Stimulated activated CD8-positive, alpha-beta memory T cell treated with anti-CD3 and anti-CD28 coated beads, Interleukin-4, amount 100 ng/mL, for 1 hour (primary cell): ENCODE measurements at places on chromosomes 12 and 14.
A peak's percentile ranks its signal among the peaks of the same experiment; 100 is the strongest.

- DNase-seq, result no peak
Observed at GRCh38 chr14:28603606-28604005, 163.0 kb upstream of the FOXG1 start.

DNA sequence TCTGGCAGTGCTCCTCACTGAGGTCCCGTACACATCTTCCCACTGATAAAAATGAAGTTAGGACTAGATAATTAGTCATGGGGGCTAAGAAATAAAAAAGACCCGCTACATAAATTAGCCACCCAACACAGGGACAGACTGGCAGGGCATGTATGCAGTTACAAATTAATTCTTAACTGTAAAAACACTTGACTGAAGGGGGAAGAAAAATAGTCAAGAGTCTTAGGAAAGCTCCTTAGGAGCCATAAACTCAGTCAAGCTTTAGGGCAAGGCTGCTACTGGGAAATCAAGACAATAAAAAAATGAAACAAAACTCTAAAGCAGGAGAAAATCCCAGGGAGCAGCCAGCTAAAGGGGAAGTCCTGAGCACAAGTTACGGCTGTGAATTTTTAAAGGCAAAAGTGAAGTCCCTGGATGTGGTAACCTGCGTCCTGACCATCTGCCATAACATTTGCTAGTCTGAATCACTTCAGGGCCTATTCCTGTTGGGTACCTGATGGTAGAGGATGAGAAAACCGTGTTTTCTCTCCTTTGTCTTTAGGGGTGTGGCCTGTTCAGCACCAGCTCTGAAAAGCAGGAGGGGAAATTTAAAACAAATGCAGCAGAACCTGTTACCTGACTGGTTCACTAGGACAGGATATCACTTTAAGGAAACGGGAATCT, 7.5 kb upstream of the NPFF start:
- no peak for DNase-seq

GRCh38 chr12:81224626-81225025, 146.7 kb downstream of the ACSS3 start:
- no peak for DNase-seq

DNA sequence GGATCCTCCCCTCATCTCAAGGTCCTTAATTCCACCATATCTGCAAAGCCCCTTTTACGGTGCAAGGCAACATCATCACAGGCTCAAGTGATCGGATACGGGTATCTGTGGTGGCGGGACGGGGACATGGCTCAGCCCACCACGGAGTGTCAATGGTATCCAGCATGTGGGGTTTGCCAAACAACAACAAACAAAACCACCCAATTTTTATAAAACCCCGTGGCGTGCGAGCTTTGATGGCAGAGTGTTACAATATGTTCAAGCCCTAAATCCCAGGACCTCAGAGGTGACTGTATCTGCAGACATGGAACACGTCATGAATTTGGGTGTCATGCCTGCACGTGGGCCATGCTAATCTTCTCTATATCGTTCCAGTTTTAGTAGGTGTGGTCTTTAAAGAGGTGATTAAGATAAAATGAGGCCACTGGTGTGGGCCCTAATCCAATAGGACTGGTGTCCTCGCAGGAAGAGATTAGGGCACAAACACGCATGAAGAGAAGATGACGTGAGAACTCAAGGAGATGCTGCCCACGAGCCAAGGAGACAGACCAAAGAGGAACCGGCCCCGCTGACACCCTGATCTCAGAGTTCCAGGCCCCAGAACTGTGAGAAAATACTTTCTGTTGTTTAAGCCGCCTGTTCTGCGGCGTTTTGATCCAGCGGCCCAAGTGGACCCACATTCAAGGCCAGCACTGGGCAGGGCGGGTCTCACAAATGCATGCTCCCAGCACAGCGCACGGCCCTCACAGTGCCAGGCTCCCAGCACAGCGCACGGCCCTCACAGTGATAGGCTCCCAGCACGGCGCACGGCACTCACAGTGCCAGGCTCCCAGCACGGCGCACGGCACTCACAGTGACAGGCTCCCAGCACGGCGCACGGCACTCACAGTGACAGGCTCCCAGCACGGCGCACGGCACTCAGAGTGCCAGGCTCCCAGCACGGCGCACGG, 6.7 kb upstream of the GOLGA3 start:
- no peak for DNase-seq

DNA sequence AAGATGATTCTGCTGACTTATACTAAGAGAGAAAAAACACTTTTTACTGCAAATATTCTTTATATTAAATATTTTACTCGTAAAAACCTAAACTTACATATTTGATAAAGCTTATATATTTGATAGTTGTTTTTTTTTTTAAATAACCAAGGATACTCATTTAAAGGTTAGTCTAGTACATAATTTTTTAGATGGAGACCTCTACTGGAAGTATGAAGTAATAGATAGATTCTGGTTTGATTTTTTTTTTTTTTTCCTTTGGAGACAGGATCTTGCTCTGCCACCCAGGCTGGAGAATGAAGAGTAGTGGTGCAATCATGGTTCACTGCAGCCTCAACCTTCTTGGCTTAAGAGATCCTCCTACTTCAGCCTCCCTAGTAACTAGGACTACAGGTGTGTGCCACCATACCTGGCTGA, 16.4 kb downstream of the ARID2 start:
- no peak for DNase-seq

DNA sequence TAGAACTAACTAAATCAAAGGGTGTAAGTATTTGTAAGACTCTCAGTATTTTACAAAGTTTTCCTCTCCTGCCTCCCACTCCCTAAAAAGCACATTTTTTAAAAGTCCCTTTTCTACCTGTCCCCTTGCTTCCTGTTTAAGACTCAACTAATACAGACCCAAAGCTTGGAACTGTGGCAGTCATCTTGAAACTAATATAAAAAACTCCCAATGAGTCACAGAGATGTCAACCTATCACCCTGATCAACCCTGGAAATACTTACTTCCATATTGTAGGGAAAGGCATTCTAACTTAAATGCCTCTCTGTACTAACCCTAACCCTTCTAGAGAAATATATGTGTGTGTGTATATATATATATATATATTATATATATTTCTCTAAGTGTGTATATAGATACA, 184.8 kb downstream of the SPTSSA start:
- no peak for DNase-seq

- no peak for DNase-seq
Observed at GRCh38 chr12:28223025-28223554, 32.8 kb downstream of the CCDC91 start.

GRCh38 chr12:67940780-67941243, 48.4 kb upstream of the IFNG-AS1 start:
- DNase-seq, result no peak

GRCh38 chr12:121030576-121031212, 8.4 kb downstream of the OASL start:
- no peak for DNase-seq

GRCh38 chr14:105487449-105487985, 831 bp downstream of the CRIP1 start:
- DNase-seq, result no peak

DNA sequence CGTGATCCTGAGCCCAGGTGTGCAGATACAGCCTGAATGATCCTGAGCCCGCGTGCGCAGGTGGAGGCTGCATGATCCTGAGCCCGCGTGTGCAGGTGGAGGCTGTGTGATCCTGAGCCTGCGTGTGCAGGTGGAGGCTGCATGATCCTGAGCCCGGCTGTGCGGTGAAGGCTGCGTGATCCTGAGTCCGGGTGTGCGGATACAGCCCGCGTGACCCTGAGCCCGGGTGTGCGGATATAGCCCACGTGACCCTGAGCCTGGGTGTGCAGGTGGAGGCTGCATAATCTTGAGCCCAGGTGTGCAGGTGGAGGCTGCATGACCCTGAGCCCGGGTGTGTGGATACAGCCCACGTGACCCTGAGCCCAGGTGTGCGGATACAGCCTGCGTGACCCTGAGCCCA, 20.3 kb downstream of the BRF1 start:
- DNase-seq, result no peak

DNA sequence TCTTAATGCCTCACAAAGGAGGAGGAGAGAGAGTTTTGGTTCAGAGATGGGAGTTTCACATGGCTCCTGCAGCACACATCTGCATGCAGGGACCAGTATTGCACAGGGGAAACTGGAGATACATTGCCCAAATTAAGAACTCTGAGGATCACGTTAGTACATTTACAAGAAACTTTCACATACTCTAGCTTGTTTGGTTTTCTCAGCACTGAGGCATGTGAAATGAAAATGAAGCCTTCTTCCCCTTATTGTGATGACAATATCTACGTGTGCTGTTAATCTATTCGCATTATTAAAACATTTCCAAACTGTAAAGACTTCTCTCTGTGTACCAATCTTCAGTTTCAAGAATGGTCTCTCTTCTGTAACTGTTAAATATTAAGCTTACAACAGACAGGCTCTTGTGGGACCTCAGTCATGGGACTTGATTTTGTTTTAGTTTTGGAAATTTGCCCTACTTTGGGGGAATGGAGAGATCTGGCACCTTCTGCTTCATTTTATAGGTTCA, 124.7 kb downstream of the DAAM1 start:
- no peak for DNase-seq

GRCh38 chr12:2053691-2054090, 904 bp downstream of the CACNA1C start:
- no peak for DNase-seq

DNA sequence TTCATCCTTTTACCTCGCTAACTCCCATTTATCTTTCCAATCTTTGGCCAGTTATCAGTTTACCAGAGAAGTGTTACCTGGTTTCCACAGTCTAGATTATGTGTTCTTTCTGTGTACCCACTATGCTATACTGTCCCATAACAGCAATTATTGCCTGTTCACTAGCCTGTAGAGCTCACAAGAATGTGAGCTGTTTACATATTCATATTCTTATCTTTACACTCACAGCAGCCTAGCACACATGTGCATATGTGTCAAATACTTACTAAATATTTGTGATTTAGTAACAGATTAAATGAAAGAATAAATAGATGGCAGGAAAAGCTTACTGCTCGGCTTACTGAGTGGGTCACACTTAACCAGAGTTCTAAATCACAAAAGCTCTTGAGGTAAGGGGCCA, 97.8 kb downstream of the NOVA1 start:
- DNase-seq, result no peak

GRCh38 chr12:111408686-111409402, 3.1 kb downstream of the SH2B3 start:
- DNase-seq, result no peak

DNA sequence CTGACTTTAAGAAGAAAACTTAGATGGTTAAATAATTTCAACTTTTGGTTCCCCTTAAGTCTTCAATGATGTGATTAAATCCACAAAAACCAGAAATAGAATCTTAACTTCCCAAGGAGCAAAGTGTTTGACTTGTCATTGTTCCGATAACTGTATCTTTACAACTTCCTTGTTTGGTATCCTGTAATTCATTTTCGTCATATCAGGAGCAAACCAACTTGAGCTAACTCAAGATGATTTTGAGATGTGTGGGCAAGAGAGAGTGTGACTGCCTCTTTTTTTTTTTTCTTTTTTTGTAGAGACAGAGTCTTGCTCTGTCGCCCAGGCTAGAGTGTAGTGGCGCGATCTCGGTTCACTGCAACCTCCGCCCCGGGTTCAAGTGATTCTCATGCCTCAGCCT, 25.3 kb downstream of the DRAM1 start:
- DNase-seq, result no peak

DNA sequence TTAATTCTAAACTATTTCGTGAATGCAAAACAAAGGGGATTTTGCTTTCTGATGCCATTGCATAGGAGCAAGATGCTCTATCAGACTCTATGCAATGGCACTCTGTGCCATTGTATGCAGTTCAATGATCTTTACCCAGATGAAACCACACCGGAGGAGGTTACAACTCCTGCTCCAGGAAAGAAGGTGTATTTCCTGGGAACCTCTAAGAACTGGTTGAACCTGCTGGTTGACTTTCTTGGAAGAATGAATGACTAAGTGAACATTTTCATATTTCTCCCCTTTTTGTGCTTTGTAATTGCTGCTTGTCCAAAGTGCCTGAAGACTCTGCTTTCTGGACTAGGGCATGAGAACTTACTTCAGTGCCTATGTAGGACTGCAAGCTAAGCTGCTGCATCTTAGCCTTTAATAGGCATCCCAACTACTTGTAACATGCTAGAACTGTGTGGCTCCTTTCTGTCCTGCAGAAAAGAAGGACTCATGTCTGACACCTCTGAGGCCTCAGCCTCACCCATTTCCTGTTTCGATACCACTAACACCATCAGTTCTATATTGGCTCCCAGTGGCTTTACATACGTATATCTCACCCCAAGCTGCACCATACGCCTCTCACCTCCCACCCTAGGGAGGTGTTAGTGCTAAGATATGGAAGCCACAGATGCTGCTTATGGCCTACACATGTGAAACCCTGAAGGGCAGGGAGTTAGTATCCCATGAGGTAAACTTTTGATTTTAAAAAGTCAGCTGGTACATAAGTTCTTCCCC, 193.5 kb upstream of the CNOT2 start:
- DNase-seq, result peak; percentile 9

DNA sequence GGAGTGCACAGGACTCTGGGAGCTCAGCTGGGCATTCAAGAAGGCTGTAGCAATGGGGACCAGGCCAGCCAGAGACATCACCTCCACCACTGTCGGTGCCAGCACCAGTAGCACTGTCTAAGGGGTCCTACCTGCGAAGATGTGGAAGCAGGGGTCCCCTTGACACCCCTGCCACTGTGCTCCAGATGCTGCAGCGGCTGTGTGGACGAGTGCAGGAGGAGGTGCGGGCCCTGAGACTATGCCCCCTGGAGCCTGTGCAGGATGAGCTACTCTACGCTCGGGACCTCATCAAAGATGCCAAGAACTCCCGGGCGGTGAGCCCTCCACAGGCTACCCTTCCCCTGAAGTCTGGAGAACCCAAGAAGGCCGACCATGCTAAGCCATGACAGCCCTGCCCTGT, 8.6 kb downstream of the CARMIL3 start:
- no peak for DNase-seq

GRCh38 chr12:122064780-122065588, 13.6 kb upstream of the MLXIP start:
- no peak for DNase-seq

- DNase-seq, result no peak
Observed at GRCh38 chr12:67355428-67356379, 86.5 kb downstream of the CAND1 start.

- no peak for DNase-seq
Observed at GRCh38 chr12:128581321-128581761, 242.4 kb downstream of the SLC15A4 start.

- no peak for DNase-seq
Observed at GRCh38 chr12:118970856-118971255, 10.5 kb upstream of the SRRM4 start.

DNA sequence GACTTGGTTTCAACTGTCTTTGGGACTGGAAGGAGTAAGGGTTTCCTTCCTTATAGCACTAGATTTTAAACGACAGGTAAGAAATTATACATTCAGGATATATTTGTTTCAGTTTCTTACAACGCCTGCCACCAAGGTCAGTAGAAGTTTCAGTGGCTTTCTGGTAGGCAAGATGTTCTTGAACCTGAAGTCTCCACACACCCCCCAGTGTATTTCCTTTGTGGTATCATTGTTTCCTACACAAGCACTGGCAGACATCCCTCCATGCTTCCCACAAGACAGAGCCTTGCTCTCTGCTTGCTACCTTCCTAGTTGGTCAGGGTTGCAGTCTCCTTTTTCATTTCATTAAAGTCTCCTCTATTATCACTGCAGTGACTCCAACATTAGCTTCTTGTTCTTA, 283.1 kb downstream of the FLRT2 start:
- no peak for DNase-seq

GRCh38 chr14:94673781-94674231, 61.6 kb downstream of the SERPINA3 start:
- no peak for DNase-seq
